ENCODE measurements at places on chromosomes 13 and 19.

GRCh38 chr13:110323172-110323891 lies 16.2 kb downstream of the COL4A2 start:
- no peak overlapping the region for H3K4me3 ChIP-seq
- H3K4me1 ChIP-seq, result peaks cover 6% of the 10 kb centered on the region
- H3K27me3 ChIP-seq, result no peaks in the 10 kb centered on the region
- no peak for DNase-seq

DNA sequence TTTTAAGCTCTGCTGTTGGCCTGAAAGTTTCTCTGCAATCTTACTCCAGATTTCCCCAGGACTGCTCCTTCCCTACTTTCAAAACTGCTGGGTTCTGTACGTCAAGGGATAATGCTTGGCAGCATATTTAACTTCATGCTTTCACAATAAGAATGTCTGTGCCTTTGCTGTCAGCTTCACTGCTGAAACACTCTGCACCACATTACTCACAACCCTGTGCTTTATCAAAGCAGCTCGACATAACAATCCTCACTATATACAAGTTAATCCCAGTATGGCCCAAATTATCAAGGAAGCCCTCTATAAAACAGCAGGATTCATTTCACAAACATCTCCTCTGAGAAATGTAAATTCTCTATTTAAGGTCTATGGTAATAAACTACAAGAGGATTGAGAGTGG lies 17.5 kb downstream of the LATS2 start:
- DNase-seq, result no peak
- no peaks in the 10 kb centered on the region for H3K36me3 ChIP-seq
- H3K4me3 ChIP-seq, result no peak overlapping the region
- H3K27ac ChIP-seq, result peak overlapping the region; percentile 0
- peaks cover 8% of the 10 kb centered on the region for H3K4me1 ChIP-seq

DNA sequence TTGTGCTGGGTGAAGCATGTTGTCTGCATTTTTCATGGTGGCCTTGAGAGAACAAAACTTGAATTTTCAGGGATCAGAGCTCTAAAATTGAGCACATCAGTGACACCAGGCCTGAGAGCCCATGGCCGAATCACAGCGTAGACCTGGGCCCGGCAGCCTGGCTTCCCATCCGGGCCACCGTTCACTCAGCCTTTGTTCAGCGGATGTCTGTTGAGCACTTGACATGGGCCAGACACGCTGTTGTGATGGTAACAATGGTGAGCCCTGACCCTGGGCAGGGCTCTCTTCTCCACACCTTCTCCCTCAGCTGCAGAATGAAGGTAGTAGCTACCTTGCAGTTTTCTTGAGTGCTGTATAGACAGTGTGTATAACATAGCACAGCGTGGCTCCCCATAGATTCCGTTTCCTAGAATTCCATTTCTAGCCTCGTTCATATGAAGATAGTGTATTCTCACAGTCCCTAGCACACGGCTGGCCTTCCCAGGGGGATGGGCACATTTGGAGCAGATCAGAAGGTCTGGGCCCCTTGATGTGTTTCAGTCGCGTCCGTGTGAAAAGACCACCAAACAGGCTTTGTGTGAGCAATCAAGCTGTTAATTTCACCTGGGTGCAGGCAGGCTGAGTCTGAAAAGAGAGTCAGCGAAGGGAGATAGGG lies 75.3 kb downstream of the RAB20 start:
- no peaks in the 10 kb centered on the region for H3K27me3 ChIP-seq
- no peak overlapping the region for H3K27ac ChIP-seq
- no peak overlapping the region for H3K4me3 ChIP-seq
- no peaks in the 10 kb centered on the region for H3K4me1 ChIP-seq

GRCh38 chr13:110168999-110169933 lies 137.7 kb downstream of the COL4A1 start:
- H3K27me3 ChIP-seq, result no peaks in the 10 kb centered on the region
- DNase-seq, result no peak
- no peaks in the 10 kb centered on the region for H3K36me3 ChIP-seq
- no peak overlapping the region for H3K4me3 ChIP-seq
- H3K4me1 ChIP-seq, result no peaks in the 10 kb centered on the region
- peak overlapping the region; percentile 64 for H3K27ac ChIP-seq

GRCh38 chr19:10286803-10287737 lies at the start of gene ICAM4:
Gene ICAM4 (plus strand): TSS chr19:10286955. CDS start chr19:10287013, 58 bp downstream.
- peak; percentile 45 for DNase-seq
- H3K4me3 ChIP-seq, result no peak within 1 kb of the TSS
